ENCODE measurements at places on chromosomes 1 and 21.

DNA sequence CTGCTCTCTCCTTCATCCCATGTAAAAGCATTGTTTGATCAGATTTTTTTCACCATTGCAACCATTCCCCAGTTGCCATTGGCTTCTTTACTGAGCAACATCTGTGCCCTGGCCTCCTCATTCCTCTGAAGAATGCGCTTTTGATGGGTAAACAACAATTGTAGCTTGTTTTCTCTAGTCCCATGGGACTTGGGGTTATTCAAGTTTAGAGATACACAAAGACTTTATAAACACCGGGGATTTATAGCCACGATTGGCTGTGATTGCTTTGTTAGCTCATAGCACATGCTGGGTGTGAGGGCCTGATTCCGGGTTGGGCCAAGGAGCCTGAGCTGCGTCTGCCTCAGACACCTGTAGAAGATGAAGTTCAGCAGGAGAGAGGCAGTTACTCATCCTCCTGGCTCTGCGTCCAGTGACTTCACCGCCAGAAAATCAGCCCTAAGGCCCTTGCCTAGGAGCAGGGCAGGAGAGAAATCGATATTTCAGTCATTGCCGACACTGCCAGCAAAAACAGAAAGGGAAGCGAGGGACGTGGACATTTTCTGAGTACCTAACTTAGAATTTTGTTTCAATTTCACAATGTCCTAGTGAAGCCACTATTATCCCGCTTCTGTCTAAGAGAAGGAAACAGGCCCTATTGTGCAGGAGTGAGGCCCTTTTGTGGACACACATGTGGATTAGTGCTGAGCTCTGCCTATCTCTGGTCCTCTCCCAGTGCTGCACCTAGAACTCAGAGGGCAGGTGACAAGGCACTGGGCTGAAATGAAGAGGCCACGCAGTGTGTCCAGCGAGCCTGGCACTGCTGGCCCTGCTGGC lies 159.8 kb upstream of the USP24 start:
- DNase-seq, result no peak

DNA sequence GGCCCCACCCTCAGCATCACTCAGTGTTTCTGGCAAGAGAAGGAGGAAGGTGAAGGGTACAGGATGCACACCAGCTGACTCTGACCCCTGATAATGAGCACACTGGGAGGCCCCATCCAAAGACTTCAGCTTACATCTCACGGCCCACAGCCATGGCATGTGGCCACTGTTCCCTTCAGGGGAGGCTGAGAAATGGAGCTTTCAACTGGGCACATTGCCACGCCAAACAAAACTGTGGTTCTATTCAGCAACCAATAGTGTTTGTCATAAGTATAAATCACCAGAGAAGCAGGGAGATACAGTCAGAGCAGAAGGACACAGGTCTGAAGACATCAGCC lies 12.7 kb upstream of the TRAF3IP3 start:
- DNase-seq, result no peak

DNA sequence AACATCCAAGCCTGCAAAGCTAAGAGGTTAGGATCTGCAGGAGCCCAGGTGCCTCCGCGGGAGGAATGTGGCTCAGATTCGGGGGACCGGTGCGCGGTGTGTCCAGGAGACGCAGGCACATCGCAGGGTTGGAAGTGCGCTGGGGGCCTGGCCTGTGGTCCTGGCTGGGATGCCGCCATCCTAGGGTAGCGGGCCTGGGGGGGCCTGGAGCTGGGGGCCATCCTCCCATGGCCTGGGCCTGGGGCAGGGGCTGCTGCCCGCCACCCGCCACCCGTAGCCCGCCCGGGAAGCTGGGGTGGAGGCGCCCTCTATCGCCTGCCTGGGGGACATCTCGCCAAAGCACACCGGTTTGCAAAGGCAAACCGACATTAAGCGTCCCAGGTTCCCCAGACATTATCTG lies 170.6 kb upstream of the ARHGEF16 start:
- no peak for DNase-seq

DNA sequence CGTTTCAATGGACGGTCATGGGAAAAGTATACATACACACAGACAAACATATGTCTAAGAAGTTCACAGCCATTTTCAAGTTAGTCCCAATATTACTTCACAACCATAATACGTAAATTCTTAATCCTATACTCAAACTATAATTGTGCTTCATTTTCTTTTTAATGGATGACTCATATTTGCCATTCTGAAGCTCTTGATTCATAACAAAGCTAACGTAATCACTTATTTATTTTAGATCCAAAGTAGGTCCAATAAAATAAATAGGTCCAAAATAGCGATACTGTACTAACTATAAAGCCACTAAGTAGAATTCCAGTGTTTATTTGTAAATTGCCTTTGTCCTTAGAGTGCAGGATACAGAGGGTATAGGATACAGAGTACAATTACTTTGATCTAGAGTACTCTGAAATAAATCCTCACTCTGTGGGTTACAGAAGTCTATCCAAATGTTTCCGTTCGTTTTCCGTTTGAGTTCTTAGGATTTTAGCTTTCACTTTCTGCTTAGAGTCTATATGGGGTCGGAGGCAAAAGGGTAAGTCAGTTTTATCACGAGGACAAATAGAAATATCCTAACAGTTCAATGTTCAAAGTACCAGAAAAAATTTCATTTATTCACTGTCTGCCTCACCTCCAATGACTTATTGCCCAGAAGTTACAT lies 8.8 kb upstream of the C1orf115 start:
- no peak for DNase-seq

DNA sequence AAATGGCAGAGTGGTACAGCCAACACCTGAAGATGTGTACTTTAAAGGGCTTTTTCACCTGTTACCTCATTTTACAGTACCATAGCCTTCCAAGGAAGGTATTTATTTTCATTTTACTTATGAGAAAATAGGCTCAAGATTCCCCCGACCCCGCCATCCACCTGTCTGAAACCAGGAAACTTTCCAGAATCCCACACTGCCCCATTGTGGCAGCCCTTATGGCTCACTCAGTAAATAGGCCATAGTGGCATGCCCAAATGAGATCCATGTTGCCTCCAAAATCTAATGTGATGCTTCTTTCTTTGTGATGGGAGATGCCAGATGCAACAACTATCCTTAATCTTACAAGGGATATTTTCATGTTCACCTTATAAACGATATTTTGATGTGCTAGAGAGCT lies 97.8 kb downstream of the EBNA1BP2 start:
- no peak for DNase-seq

DNA sequence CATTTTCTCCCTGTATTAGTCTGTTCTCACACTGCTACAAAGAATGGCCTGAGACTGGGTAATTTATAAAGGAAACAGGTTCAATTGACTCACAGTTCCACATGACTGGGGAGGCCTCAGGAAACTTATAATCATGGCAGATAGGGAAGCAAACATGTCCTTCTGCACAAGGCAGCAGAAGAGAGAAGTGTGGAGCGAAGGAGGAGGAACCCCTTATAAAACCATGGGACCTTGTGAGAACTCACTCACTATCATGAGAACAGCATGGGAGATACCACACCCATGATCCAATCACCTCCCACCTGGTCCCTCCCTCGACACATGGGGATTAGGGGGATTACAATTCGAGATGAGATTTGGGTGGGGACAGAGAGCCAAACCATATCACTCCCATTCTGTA lies 35.2 kb upstream of the EEIG2 start:
- no peak for DNase-seq

GRCh38 chr1:12408662-12409061 lies 178.8 kb downstream of the VPS13D start:
- DNase-seq, result no peak

DNA sequence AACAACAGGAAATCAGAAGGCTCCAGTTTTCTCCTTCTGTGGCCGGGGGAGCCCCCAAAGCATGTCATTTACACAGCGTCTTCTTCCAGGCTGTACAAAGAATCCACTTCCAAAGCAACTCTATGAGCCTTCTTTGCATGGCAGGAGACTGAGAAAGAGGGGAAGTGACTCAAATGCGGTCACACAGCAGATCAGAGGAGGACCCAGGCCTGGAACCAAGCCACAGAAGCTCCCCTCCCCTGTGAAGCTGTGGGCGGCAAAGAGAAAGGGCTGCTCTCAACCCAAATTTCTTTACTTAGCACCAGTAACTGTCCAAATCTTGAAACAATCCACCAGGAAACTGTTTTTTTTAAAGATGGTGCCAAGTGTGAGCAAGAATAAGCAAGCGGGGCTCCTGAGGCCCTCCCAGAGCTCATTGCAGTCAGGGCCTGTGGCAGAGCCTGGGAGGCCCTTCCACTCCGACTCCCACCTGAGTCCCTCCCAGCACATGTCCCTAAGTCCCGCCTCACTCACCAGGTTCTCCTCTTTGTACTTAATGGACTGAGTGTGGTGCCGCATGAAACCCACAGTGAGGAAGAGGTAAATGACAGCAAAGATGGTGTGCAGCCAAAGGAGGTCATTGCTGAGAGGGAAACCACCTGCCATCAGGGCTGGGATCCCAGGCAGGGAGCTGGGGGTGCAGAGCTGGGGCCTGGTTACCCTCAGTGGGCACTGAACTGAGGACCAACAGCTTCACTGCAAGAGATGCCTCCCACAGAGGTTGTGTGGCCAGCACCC lies 15.9 kb downstream of the TMEM63A start:
- DNase-seq, result peak; percentile 77

DNA sequence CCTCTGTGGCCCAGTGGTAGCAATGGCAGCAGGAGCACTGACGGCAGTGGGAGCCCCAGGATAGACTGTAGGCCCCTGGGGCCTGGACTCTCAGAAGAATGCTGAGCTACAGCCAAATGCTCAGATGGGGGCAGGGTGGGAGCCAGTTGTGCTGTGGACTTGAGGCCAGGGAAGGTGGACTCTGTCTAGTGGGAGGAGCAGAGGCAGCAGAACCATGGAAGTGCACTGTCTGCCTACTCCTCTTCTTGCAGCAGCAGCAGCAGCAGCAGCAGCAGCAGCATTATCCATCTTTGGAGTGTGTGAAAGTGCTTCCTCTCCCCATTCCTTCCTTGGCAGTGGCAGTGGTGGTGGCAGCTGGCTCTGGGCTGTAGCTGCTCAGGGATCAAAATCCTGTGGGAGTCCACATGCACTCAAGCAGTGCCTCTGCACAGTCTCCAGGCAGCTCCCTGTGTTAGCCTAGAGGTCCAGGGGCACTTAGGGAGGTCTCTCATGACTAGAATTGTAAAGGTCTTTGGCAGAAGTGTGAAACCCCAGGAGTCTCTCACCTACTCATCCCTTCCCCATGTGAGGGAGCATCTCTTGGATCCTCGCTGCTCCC lies 917.9 kb upstream of the B3GALT2 start:
- DNase-seq, result no peak

- DNase-seq, result no peak
Measured at GRCh38 chr1:202143768-202144401, 652 bp downstream of the ARL8A start.

DNA sequence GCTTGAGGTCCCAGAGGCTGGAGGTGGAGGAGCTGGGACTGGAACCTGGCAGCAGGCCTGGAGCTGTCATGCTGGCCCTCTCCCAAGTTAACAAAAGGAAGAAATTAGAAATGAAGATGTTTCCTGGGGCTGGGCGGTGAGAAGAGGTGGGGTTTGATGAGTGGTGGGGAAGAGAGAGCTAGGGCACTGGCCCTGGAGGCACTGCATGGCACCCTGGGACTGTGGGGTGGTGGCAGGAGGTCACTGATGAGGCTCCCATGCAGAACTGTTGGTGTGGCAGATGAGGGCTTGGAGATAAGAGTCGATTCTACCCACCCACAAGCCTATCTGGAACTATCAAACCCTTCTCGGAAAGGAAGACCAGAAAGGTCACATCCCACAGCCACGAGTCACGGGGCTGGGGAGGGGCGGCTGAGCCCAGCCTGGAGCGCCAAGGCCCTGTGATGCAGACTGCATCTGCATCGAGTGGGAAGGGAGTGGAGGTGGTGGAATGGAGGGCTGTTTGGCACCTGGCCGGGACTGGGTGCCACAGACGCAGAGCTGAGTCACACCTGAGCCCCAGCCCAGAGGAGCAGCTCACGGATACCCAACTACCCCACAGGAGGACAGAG lies 29.4 kb downstream of the MRPL37 start:
- DNase-seq, result no peak

- no peak for DNase-seq
Measured at GRCh38 chr21:45822429-45823099, 159.0 kb upstream of the COL6A1 start.

- DNase-seq, result no peak
Measured at GRCh38 chr1:201515895-201516294, 9.0 kb upstream of the CSRP1 start.

DNA sequence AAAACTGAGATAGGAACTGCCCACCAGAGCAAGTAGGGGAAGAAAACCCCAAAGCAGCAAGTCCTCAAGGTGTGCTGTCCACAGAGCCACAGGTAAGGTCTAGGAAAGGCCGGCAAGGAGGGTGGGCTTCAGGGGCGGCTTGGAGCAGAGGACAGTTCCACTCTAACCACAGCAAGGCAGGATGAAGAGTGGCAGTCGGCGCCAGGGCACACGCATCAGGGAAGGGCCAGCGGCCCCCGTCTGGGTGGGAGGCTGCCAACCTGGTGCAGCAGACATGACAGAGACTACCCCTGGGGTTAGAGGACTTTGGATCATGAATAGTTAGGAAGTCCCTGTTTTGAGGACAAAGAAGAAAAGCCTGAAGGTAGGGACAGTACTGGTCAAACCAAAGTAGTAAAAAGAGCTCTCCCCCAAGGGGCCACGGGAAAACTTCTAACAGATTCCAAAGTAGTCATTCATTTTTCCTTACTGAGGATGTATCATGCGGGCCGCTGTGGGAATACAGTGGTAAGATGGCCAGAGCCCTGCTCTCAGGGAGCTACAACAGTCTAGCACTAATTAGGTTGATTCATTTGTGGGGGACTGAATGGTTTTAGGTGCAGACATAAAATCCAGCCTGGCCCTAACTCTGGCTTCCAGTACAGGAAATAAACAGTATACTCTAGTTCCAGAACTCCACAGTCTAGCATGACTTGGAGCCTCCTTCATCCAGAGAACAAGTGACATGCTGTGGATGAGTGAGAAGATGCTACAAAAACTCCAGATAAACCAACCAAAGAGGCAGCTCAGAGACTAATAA lies 3.5 kb upstream of the RAP1GAP start:
- DNase-seq, result no peak

DNA sequence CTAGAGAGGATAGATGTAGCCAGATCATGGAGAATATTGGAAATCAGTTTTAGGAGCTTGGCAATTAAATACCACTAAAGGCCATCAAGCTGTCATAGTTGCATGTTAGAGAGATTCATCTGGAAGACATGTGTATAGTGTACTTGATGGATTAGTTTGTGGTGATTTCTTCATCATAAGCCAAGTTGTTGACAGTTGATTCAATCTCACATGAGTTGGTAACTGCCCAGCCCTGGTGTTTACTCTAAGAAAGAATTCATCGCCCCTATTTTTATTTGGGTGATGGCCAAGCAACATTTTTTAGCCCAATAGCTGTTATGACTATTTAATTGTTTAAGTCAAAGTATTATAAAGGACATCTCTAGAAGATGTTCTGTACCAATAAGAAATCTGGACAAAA lies 737.6 kb downstream of the PLA2G4A start:
- no peak for DNase-seq
